Jurkat, Clone E6-1 (cell line): ENCODE measurements at places on chromosomes 5 and 9.

DNA sequence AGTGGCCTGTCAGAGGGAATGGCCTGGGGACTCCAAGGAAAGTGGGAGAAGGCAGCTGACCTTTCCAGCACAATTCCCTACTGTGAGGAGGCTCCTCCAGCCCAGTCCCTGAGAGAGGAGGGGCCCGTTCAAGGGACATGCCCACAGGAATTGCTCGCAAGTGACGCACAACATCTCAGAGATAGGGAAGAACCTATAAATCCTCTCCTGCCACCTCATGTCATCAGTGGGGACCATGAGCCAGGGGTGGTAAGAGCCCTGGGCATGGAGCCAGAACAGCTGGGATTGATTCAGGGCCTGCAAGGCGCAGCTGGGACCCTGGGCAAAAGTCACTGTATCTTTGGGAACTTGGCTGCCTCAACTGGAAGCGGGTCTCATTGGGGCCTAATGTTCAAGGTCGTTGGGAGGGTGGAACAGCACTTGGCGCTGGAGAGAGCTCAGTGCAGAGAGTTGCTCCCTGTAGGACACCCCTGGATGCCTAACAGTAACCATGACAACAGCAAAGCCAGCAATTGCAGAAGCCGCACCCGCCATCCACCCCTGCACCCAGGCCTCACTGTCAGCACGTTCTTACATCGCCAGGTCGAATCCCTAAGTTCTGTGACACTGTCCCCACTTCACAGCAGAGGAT lies 41.3 kb upstream of the ORM1 start:
- DNase-seq = no peak

DNA sequence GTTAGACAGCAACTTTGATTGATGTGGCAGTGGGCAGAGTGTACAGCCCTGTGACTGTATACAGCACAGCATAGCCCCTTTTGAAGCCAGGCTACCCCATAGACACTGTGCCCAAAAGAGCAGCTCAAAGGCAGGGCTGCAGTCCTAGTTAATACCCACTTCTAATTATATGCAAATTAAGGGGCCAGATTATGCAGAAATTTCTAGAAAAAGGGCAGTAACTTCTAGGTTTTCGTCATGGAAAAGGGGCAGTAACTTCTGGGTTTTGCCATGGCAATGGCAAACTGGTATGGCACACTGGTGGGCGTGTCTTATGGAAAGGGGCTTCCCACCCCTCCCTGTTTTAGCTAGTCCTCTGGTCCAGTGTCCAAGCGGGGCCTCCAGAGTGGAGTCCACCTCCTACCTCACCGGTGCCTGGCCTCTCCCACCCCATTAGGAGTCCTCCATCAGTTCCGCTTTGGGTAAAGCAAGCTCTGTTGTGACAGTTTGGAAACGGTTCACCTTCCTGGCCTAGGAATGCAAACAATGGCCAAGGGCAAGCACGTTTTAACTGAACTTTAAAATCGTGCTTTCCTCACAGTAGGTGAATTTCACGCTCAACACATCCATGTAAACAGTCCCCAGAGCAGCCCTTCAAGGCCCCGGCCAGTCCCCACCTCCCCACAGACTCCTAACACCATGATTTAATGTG lies 5.6 kb downstream of the ADAMTS13 start:
- no peak for DNase-seq

GRCh38 chr9:131554843-131555351 lies 9.6 kb downstream of the PRRT1B start:
- DNase-seq = no peak

DNA sequence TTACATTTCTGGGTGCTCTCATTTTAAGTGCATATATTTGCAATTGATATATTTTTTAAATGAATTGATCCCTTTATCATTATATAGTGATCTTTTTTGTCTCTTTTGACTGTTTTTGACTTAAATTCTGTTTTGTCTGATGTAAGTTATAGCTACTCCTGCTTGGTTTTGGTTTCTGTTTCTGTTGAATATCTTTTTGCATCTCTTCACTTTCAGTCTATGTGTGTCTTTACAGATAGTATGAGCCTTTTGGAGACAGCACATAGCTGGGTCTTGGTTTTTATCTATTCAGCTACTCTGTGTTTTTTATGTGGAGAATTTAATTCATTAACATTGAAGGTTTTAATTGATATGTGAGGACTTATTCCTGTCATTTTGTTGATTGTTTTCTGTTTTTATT lies 311.3 kb downstream of the SPATA31D1 start:
- no peak for DNase-seq

DNA sequence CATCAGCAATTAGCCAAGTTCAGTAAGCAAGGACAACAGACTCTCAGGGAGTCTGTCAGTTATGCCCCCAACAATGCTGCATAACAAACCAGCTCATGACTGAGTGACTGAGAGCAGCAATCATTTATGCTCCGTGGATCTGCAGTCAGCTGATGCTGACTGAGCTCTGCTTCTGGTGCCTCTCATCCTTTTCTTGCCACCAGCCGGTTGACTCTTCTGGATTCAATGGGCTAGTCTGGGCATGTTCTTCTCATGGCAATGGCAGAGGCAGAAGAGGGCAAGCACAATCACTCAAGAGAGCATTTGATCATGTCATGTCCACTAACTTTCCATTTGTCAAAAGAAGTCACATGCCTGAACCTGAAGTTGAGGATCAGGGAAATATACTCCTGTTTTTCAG lies 157.0 kb upstream of the NTRK2 start:
- DNase-seq = no peak

DNA sequence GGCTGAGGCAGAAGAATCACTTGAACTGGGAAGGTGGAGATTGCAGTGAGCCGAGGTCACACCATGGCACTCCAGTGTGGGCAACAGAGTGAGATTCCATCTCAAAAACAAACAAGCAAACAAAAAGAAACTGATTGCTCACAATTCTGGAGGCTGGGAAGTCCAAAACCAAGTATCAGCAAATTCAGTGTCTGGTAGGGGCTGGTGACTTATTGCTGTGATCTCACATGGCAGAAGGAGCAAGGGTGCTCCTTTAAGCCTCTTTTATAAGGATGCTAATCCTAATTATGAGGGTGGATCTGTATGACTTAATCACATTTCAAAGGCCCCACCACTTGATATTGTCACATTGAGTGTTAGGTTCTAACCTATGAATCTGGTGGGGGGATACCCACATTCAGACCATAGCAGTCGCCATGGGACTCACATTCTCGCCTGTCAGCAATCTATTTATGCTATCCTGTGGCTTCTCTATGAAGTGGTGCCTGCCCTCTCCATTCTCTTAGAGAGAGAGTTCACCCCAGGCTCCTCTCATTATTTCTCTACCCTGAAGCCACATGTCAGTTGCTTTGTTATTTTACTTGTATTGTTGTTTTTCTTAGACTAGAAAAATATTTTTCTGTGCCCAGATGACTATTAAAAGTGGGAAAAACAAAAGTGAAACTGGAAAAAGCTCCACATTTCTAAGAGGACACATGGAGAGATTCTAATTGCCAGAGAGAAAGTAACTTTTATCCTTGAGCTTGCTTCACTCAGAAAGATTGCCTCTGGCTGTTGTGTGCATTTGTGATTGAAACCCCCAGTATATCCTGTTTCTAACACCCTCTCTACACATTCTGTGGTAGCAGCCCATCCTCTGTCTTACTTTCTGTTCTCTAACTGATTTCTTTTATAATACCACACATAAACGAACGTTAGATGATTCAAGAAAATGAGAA lies 18.8 kb upstream of the PRLR start:
- DNase-seq = peak; percentile 20

- DNase-seq = no peak
Measured at GRCh38 chr5:43643750-43644149, 40.8 kb downstream of the NNT start.

GRCh38 chr5:61302200-61302563 lies 29.9 kb upstream of the ZSWIM6 start:
- no peak for DNase-seq

- DNase-seq = no peak
Measured at GRCh38 chr5:107361945-107362344, 308.8 kb downstream of the EFNA5 start.

DNA sequence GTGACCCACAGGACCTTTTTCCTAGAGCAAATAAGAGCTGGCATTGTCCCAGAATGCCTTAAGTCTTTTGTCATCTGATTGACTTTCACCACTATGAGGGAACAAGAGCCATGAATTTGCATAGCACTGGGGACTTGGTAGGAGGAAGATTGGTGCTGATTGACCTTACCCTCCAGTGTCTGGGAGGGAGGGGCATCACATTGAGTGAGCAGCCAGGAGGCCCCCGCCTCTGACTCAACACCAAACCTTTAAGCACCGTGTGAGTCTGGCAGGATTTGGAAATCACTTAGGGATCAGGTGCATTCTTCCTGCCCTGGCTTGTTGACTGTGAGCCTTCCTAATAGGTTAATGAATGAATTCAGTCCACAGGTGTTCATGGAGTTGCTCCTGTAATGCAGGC lies 40.7 kb downstream of the WNK2 start:
- no peak for DNase-seq

DNA sequence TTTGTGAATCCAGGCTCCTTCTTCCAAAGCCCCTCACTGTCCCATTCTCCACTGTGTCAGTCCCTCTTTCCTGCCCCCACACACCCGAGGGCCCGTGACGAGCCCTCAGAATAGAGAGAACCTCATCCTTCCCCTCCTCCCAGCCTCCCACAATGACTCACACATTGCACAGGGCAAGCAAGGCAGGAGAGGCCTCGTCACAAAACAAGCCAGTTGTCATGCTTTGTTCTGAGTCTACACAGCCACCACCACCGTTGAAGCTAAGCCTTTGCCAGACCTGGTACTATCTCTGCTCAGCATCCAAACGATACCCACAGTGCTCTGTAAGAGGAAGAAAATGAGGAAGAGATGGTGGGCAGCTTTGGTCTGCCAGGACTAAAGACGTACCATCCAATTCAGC lies 142.2 kb upstream of the ZNF366 start:
- DNase-seq = no peak

GRCh38 chr5:161713042-161713441 lies 27.5 kb downstream of the GABRA6 start:
- DNase-seq = no peak

DNA sequence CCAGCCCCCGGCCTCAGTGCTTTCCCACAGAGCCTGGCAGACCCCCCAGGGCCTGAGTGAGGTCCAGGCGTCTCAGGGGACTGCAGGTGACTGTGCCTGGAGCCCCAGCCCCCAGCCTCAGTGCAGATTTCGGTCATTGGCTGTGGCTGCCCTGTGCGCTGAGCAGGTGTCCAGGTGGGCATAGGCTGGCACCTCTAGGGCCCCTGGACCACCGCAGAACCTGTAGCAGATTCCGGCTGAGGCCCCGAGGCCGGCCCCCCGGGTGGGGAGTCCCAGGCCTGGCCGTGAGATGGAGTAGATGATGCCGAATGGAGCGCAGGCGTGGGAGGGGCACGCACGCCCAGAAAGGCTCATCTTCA lies 12.1 kb downstream of the EXD3 start:
- DNase-seq = no peak

- DNase-seq = no peak
Measured at GRCh38 chr5:98217138-98217537, 556.3 kb upstream of the RGMB start.

GRCh38 chr9:126327006-126327713 lies 531 bp downstream of the MVB12B start:
- DNase-seq = no peak

GRCh38 chr5:173716058-173716682 lies 99.7 kb upstream of the BOD1 start:
- DNase-seq = no peak

GRCh38 chr9:2697492-2697891 lies 19.8 kb upstream of the KCNV2 start:
- DNase-seq = no peak

GRCh38 chr5:73985145-73985544 lies 359.1 kb downstream of the ARHGEF28 start:
- peak; percentile 30 for DNase-seq
